ENCODE measurements at places on chromosomes 12 and 14. TPM values are rescaled to one million over a fixed set of nuclear protein-coding genes. Genes with fewer than 3 reads are reported as not detected.

PLXNC1 gene
- 12.3 TPM for total RNA-seq

DHRS1 gene
- total RNA-seq: 22.2 TPM

NEDD8 gene
- 125 TPM for total RNA-seq

DNA sequence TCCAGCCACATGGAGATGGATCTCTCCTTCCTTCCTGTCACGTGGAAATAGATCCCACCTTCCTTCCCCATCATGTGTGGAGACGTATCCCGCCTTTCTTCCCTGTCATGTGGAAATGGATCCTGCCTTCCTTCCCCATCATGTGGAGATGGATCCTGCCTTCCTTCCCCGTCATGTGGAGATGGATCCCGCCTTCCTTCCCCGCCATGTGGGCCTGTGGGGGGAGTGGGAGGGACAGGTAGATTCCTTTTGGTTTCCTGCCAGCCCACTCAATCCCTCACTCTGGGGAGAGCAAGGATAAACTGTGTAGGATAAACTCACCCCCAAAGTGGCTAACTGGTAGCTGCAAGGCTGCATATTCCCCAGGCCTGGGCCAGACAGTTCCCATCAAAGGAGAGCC lies 31.7 kb upstream of the TDRD9 start:
- no peak for DNase-seq

GRCh38 chr14:100615736-100616695 lies 28.8 kb upstream of the BEGAIN start:
- no peak for DNase-seq

TMCC3 gene
- total RNA-seq: 17.0 TPM

SERPINA10 gene
- not detected for total RNA-seq

- DNase-seq: peak; percentile 88
Observed at GRCh38 chr14:50821510-50822464, 9.2 kb downstream of the NIN start.
